ENCODE measurements at places on chromosomes 6 and 20.

DNA sequence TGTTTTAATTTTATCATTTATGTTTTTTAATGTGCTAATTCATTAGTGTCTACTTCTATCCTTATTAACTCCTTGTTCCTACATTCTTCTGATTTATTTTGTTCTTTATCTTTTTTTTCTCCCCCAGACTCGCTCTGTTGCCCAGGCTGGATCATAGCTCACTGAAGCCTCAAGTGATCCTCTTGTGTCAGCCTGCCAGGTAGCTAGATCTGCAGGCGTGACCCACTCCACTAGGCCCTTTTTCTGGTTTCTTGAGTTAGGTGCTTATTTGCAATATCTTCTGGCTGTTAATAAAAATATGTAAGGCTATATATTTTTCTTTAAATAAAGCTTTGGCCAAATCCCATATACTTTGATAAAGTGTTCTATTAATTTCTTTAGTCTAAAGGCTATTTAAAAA is 2.8 kb downstream of the TAF11 start:
- no peak for DNase-seq

- no peak for DNase-seq
Observed at GRCh38 chr6:84193114-84193708, 34.2 kb downstream of the CEP162 start.

- DNase-seq = no peak
Observed at GRCh38 chr20:37630166-37630565, 63.7 kb upstream of the CTNNBL1 start.

DNA sequence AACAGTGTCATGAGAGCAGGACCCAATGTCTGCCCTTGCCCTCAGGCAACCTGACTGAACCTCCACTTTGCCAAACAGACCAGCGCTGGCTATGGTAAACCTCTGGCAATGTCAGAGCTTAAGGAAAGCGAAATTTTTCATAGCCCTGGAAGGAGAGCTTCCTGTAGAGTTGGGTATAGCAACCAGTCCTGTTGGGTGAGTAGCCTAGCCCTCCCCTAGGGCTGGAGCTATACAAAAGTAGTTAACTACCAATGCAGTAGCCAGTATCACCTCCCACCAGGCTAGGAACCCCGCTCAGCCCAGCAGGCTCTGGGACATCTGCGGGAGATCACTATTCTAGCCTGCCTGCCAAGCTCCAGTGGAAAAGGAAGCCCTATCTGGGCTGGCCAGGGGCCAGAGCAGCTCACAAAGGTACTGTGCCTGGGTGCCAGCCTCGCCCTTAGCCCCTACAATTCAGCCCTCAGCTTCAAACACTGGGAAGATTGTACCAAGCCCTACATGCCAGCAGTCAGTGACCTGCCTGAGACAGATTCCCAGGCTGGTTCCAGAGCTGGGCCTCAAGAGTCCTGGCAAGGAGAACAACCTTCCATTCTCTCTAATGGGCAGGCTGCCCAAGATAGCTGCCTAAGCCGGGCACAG is 7.9 kb downstream of the WFDC3 start:
- no peak for DNase-seq

DNA sequence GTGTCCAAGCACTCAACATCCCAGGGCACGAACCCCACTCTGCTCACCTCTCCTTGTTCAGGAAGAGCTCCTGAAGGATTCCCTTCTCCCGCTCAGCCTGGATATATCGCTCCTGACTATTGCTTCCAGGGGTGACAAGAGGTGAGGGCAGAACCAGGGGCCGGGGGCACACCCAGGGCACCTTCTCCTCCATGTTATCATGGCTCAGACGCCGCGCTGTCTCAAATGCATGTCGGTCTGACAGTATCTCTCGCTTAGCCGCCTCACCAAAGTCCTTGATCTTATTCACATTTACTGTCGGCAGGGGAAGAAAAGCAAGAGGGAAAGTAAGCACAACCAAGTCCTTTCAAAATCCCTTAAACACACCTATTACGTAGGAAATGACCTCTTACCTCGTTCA is 13.1 kb downstream of the PPP1R10 start:
- DNase-seq = no peak

GRCh38 chr6:108570517-108570916 is 9.8 kb downstream of the FOXO3 start:
- no peak for DNase-seq

- no peak for DNase-seq
Observed at GRCh38 chr20:32190616-32191415, 16.7 kb downstream of the PLAGL2 start.

DNA sequence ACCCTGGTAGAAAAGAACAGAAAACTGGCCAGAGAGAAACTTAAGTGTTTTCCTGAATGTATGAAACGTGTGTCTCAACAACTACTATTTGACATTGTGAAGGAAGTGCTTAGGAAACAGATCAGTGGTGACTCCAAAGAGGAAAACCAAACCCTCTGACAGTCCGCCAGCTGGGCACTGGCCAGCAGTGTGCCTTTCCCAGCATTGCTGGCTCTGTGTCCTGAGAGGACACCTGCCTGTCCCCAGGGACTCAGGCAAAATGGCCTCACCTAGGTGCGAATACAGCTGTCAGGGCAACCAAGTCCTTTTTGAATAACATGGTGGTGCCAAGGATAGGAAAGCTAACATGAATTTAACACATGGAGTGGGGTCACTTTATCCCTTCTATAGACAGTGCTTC is 72.5 kb downstream of the NDUFAF5 start:
- DNase-seq = no peak

- no peak for DNase-seq
Observed at GRCh38 chr6:71420095-71420692, 131.6 kb downstream of the OGFRL1 start.

GRCh38 chr6:32332433-32332832 is 39.3 kb downstream of the TSBP1 start:
- no peak for DNase-seq

Measured in activated gamma-delta T cell treated with Interleukin-2 at 50 U/mL for 16 hours (primary cell).